ENCODE measurements at places on chromosomes 12 and 14.

DNA sequence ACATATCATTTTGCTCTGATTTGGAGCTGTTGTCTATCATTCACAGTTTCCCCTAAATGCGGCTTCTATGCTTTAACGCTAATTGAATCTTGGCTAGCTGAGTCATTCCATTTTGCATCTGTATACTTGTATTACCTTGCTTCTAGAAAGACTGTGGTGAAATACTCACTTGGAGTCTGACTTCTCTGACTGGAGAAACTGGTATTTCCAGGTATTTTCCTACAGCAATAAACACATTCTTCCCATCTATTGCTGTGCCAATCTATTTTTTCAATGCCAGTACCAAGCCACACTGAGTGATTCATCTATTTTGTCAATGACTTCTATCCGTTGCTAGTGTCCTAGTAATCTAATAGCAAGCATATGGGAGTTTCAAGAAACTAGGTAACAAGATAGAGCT lies 76.0 kb upstream of the ST8SIA1 start:
- DNase-seq: no peak

GRCh38 chr12:45522227-45522626 lies 207.3 kb upstream of the ARID2 start:
- no peak for DNase-seq

GRCh38 chr12:59699421-59700152 lies 103.8 kb downstream of the SLC16A7 start:
- DNase-seq: no peak

DNA sequence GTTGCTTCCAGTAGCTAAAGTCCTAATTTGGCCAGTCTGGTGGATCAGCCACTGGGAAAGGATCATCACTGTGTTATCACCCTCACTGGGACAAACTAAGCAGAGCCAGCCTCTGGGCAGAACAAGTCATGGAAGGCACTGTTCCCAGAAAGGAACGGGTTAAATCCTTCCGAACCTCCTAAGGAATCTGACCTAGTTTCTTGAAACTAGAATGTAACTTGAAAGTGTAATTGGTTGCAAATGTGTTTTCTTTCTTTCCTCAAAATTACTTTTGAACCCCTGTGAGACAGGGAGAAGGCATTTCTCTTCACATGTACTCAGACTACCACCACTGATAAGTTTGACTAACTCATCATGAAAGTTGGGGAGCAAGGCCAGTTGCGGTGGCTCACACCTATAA lies 18.7 kb upstream of the KICS2 start:
- no peak for DNase-seq

- DNase-seq: no peak
These were observed 53.1 kb downstream of the TSPAN11 start for GRCh38 chr12:30979371-30980259.

- no peak for DNase-seq
These were observed 20.1 kb downstream of the ERC1 start for GRCh38 chr12:1011091-1011490.

DNA sequence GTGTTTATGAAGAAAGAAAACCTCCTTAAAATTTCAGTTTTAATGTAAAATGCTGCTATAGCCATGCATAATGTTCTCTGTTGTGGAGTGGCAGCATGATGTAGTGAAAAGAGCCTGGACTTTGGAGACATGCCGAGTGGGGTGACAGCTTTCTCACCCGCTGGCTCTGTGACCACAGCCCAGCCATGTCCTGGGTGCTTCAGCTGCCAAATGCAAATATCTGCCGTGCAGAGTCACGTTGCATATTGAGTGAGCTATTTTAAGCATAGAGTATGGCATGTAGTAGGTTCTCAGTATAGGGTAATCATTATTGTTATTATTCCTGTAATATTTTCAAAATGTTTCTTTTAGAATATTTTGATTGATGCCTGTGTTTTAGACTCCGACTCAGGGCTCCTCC lies 15.5 kb upstream of the TCTN2 start:
- DNase-seq: no peak

- DNase-seq: no peak
These were observed 557 bp downstream of the COPS7A start for GRCh38 chr12:6724409-6724797.

- DNase-seq: no peak
These were observed 5.5 kb upstream of the ATN1 start for GRCh38 chr12:6921996-6922946.

GRCh38 chr14:49478784-49479183 lies 107.4 kb downstream of the RPS29 start:
- DNase-seq: no peak

- no peak for DNase-seq
These were observed 1041.6 kb downstream of the BCL11B start for GRCh38 chr14:98230411-98230810.

DNA sequence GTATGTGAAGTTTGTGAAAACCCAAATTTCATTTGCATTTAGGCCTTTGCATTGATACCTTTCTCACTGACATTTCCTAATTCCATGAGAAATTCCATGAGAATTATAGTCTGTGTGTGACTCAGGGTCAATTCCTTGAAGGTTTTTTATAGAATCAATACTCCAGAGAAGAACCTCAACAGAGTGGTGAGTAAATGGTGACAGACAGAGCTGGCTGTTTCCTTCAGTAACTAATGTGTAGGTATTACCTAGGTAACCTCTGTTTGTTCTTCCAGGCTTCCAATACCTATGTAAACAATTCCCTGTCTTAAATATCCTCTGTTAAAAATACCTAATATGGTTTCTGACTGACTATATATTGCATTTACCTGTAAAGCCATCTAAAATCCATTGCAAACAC lies 117.0 kb downstream of the TTC8 start:
- no peak for DNase-seq

DNA sequence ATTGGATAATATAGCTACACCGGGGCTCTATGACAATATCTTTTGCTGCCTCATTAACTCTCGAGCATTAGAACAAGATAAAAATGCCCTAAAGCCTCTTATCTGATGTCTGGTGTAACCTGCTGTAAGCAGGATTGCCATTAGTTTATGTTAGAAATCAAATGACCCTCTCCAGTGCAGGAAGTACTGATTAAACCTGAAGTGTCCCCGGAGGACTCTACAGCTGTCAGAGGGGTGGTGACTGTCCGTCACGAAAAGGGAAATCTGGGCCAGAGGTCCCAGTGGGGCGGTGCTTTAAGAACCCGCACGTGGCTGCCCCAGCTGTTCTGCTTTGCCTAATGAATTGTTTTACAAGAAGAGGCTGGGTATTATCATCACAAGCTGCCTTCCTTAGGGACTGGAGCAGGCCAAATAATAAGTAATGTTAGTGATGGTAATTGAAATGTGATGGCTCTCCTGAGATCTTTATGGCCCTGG lies 55.7 kb downstream of the LIN52 start:
- DNase-seq: no peak

DNA sequence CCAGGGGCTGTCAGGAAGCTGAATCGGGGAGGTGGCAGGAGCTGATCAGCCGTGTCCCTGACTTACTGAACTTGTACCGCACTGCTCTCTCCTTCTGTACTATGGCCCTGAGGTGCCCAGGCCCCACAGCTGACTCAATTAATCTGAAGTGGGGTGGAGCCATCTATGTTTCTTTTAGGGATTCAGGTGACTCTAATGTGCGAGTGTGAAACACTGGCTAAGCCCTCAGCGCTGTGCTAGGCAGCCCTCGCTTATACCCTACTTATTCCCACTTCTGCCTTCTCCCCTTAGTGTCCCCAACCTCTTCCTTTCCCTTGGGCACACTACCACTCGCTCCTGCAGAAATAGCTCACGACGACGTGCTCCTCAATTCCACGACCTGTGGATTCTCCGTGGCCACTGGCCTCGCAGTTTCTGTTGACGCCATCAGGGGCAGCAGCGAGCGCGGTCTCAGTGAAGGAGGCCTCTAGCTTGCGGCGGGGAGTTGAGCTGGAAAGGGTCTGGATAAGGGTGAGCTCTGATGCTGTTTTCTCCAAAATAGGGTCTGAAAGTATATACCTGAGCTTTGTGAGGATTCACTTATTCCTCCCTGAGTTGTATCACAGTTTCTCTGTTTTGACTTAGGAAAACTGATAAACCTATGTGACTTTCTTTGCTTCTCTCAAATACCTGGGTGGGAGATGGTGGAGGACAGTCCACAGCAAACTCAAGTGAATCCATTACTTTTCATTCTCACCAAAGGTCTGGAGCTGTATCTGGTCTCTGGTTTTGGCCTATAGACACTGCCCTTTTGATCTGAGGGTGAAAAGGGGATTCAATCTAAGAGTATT lies 167.6 kb downstream of the SLC41A2 start:
- DNase-seq: no peak

GRCh38 chr14:63581491-63581890 lies 38.3 kb upstream of the PPP2R5E start:
- no peak for DNase-seq

DNA sequence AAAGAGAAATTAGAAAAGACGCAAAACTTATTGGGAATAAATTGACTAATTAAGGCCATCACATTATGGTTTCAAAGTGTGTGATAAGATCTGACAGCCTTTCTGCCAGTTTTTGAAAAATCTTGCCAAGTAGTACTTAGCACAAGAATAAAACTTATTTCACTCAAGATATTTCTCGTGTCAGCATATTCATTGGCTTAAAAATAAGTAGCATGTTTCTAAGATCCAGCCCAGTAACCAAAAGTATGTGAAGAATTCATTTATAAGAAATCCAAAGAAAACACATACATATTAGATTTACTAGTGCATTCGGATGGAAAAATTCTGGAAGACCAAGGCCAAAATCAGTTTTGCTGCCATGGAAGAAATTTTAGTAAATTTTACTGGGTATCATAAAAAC lies 1135.0 kb downstream of the GALC start:
- no peak for DNase-seq

DNA sequence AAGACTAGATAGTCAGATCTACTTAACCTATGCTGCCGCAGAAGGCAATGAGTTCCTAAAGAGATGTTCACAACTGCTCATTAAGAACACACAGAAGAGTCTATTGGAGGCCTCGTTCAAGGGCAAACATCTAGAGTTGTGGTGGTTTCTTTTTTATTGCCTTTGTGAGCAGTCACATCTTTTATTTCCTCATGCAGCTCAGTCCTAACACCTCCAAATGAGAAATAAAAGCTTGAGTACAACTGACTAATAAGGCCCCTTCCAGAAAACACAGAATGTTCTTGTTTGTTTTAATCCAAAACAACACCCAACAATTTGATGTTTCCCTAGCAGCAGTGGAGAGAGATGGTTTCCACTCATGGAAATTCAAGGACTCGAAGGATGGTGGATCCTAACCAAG lies 123.5 kb upstream of the NOS1 start:
- no peak for DNase-seq

DNA sequence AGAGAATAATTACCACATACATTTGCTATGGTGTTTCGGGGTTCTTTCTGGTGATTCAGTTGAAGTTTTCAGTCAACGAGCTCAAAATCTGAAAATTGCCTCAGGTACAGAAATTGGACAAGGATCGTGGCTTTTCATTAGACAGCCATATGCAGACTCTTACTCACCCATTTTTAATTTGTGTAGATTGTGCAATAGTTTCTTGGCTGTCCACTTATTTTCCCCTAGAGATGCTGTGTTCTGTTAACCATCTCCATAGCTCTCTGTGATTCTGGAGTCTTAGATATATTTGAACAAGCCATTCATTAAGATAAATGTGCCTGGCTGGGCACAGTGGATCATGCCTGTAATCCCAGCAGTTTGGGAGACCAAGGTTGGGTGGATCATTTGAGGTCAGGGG lies 497.1 kb upstream of the RPL10L start:
- DNase-seq: no peak

DNA sequence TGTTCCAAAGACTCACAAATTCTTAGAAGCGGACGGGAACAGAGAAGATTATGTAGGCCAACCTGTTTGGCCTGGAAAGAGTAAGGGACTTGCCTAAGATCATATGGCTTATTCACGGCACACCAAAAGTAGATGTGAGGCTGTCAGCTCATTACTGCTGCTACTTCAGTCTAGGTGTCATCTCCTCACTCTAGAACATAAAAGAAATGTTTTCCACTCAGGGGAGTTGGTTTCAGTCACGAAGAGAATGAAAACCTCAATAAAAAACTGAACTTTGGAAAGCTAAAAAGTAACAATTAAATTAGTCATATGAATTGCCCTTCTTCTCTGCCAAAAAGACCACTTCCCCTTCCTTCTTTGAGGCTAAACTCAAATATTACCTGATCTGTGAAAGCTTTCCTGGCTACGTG lies 658 bp upstream of the CEP128 start:
- no peak for DNase-seq

- DNase-seq: no peak
These were observed 269.2 kb downstream of the KSR2 start for GRCh38 chr12:117699575-117699974.

DNA sequence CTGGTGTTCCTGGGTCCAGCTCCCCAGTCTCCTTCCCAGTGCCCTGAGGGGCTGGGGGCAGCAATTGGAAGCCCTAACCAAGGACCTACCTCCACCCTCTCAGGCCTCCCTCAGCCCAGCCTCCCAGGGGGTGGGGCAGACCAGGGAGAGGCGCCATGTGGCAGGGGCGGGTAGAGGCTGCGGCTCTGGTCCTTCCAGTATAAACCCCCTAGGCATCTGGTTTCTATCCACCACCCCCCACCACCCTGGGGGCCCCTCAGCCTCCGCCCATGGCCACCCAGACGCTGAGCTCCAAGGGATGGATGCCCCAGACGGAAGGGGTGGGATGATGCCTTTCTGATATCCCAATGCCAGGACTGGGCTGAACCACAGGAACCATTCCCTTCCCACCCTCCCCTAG lies 2.8 kb upstream of the SP7 start:
- DNase-seq: no peak

DNA sequence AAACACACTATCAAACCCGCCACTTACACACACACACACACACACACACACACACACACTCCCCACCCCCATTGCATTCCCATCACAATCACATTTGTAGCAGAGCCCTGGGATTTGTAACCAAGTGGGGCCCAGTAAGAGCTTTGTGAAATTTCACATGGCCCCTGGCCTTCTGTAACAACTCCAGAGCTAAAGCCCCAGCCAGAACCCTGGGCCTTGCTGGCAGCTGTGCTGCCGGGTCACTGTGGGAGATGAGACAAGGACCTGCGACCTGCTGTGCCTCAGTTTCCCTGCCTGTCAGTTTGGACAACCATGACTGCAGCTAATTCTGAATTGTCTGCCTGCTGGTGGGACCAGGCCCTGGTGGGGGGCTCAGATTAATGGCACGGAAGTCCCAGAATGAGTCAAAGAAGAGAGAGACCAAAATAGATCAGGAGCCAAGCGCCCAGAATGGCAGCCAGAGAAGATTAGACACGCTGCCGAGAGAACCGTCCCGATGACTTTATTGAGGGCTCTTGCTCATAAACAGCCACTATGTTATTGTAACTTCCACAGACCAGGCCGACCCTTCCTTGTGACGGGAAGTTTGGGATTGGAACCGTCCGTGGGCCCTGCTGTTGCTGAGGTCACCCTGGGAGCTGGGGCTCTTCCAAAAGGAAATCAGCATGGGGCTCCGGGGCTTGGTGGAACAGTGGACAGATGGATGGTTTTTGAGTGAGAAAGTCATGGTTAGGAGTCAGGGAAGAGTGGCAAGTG lies 123.1 kb downstream of the ZFP36L1 start:
- DNase-seq: no peak
